ENCODE measurements at places on chromosomes 12 and 14. TPM values are rescaled to one million over a fixed set of nuclear protein-coding genes. Genes with fewer than 3 reads are reported as not detected.

DNA sequence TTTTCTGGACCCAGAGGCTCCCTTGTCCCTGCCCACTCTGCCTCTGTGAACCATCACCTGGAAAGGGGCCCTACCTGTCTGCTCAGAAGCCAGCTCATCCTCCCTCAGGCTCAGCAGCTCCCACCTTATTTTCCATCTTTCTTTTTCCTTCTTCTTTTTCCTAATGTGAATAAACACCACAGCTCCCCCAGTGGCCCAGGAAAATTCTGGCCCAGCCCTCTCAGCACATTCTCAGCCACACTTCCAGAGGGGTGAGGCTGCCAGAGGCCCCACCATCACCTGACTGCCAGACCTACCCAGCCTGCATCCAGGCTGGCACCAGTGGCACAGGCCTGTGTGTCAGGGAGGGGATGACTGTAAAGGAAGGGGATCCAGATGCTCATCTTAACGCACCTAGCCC is 23.0 kb downstream of the ZFHX2 start:
- DNase-seq = no peak

- no peak for DNase-seq
Measured at GRCh38 chr14:62031504-62031903, 269.3 kb downstream of the SNAPC1 start.

GRCh38 chr14:69335371-69335771 is 62.7 kb downstream of the ERH start:
- no peak for DNase-seq

DNA sequence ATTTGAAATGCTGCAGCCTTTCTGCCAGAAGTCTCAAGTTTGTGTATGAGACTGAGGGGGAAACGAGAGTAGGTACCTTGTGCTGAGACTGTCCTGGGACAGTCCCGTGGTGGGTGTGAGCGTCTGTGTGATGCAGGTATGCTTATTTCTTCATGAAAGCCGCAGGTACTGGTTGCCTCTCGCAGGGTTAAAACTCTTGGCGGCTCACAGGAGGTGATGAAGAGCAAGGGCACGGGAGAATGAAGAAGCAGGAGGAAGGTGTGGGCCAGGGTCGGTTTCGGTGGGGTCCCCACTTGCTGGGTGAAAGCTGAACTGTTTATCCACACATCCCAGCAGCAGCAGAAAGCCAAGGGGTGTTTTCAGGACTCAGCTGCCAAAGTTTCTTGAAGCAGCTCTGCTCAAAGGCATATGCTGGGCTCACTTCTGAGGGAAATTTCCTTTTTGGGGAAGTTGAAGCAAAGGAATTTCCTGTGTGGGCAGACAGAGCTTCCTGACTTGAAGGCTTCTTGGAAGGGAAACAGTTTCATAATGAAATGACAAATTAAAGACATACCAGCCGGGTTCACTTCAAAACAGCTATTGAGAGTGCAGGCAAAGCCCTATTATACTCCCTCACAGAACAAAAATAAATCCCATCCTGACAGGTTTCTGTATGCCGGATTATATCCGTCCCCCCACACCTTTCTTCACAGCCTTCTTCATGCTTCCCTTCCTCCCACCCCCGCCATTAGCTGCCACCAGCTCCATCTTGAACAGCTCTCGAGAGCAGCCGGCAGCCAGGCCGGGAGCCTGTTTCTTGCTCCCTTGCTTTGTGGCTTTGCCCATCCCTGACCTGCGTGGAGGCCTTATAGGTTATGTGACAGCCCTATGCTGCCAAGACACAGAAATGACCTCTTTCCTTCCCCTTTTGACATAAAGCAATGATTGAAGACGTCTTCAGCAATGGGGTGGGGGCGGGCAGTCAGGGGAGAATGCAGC is 116.6 kb downstream of the ETV6 start:
- DNase-seq = no peak

DNA sequence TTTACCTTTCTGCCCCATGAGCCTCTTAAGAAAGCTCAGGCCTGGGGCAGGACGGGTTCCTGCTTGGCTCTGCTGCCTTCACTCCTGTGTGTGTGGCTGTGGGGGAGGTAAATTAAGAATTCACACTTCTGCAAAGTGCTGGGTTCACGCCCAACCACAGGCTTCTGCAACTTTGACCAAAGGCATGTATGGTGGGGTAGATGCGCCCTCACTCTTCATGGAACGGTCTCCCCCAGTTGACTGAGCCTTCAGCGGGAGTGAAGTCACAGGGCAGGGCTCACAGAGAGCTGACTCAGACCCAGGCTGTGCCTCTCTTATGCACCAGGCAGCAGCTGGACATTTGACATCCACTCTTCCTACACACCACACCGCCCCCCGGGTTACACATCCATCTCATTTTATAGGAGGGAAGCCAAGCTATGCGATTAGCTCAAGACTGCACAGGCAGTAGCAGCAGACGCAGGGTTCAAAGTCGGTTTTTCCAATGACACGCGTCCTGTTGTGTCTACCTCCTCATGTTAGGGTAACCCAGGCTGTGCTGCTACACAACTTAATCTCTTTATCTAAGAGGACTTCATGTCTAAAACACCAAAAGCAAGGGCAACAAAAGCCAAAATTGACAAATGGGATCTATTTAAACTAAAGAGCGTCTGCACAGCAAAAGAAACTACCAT is 15.4 kb upstream of the BCL11B start:
- no peak for DNase-seq

GRCh38 chr14:94344389-94344788 is 21.3 kb upstream of the SERPINA6 start:
- no peak for DNase-seq

DNA sequence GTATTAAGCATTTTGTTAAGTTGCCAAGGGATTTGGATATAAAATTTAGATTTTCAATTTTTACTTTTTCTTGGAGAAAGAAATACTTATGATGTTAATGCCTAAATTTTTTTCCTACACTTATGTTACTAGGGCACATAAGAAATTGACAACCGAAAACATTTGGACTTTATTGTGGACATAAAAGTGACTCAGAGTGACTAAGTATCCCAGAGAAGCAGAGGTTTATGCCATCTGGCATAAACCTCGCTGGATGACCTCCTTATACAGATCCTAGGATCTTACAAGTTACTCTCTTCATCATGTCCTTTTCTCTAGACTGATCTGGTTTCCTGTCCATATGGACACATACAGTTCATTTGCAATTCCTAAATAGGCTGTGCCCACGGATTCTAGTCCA is 89.8 kb downstream of the RERG start:
- no peak for DNase-seq

GRCh38 chr14:95215094-95215725 is 57.9 kb upstream of the DICER1 start:
- no peak for DNase-seq

- no peak for DNase-seq
Measured at GRCh38 chr12:19792028-19792427, 352.7 kb downstream of the AEBP2 start.

DNA sequence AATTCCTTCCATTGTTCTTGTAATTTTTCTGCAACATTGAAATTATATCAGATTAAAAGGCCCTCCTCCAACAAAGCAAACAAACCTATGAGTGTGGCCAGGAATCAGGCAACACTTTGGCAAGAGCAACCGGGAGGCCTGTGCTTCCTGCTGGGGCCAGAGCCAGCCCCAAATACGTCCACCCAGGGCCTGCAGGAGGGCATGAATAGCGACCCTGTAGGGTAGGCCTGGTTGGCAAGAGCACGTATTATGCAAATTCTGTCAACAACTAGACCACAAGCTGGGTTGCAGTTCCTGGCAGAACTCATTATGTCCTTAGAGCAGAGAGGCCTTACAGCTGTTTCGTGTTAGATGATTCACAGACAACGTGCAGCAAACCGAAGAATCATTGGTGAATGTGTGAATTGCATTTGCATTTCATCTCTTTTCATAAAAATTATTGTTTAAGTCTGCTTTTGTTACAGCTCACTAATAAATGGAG is 26.9 kb upstream of the LGALS3 start:
- peak; percentile 95 for DNase-seq

DNA sequence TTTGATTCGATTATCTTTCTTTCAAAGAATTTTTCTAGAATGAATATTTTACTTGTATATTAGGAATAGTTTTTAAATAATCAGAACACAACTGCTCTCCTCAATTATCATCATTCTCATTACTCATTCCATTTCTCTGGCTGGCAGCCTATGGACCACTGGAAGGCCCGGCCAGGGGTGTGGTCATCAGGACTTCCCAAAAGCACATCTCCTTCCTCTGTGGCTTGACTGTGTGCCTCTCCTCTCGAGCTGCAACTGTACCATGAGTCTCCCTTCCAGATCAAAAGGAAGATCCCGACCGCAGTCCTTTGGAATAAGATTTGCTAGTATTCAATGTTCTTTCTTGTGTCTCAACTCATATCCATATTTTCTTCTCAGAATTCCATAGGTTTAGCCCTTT is 42.7 kb downstream of the DYRK2 start:
- DNase-seq = no peak

DNA sequence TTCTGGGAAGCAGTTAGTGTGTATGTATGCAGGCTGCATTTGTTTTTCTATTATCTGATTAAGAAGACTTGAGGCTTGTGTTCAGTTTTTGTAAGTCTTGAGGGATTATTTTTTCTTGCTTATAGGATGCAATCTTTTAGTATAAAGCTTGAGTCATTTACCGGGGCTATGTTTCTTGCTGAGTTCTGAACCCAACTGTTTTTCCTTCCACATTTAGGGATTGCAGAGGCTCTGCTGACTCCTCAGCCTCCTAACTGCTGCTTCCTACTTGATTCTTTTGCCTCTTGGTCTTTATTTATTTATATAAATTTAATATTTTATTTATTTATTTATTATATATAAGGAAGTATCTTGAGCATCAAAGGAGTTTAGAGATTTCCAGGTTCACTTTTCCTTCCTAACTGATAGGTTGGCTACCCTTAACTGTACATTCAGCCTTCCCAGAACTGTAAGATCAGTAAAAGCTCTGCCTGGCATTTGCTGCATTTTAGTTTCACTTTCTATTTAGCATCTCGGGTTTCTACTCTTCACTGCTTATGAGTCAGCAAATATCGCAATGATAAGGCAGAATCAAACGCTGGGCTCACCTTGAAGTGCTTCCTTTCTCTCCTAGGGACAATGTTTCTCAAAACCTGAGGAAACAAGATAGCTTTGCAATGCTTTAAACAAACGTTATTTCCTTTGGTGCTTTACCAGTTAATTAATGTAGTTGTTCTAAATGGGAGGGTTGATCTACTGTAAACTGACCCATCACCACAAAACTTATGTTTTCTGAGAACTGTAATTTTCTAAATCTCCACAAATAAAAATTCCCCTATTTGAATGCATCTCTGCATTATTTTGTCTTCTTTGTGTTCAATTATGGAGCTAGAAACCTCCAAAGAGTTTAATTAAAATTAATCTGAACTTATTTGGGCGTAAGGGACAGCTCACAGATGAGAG is 1183.7 kb upstream of the TMEM132C start:
- DNase-seq = peak; percentile 37

- no peak for DNase-seq
Measured at GRCh38 chr14:99422228-99423010, 58.2 kb downstream of the SETD3 start.

DNA sequence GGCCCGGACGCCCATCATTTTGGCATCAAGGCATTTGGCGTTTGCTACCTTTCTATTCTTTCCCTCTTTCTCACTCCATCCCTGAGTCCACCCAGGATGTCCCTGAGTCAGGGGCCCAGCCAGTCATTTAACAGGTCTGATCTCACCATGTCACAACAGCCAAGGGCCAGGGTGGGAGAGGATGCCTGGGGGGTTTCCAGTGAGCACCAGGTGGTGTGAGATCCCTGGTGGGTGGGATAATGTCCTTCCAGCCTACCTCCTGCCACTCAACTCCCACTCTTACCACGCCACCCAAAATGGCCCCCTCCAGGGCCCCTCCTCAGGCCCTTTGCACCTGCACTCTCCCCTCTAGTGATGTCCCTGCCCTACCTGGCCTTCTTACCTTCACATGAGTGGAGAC is 310.8 kb downstream of the BCL11B start:
- no peak for DNase-seq

DNA sequence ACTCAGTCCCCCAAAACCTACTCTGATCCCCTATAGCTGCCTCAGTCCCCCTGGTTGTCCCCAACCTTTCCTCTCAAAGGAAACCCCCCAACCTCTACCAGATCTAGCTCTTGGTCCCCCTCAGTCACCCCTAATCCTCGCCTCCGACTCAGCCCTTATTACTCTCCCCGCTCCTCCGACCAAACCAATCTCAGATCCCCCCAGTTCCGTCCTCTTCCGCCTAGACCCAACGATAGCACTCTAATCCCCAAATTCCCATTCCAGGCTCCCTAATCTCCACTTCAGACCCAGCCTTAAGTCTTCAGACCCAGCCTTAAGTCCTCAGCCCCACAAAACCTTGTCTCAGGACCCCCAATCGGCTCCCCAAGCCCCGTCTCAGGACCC is 612 bp downstream of the VPS37B start:
- DNase-seq = no peak

- DNase-seq = no peak
Measured at GRCh38 chr12:23001487-23001886, 376.5 kb downstream of the ETNK1 start.

DNA sequence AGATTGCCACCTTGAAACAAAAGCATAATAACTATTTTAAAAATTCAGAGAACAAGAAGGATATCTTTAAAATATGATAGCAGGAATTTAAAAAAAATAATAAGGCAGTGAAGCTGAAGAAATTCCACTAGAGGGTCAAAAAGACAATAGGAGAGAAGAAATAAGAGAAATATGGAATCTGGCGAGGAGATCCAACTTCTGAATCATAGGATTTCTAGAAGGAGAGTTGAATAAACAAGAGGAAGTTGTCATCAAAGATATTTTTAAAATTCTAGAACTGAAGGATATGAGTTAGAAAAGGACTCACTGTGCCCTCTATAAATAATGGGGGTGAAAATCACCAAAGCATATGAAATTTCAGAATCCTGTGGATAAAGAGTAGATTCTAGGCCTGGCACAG is 26.8 kb upstream of the TOMM20L start:
- DNase-seq = no peak

DNA sequence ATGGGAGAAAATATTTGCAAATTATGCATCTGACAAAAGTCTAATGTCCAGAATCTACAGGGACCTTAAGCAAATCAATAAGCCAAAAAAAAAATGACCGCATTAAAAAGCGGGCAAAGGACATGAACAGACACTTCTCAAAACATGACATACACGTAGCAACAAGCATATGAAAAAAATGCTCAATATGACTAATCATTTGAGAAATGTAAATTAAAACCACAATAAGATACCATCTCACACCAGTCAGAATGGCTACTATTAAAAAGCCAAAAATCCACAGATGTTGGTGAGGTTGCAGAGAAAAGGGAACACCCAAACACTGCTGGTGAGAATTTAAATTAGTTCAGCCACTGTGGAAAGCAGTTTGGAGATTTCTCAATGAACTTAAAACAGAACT is 16.1 kb downstream of the PAWR start:
- DNase-seq = no peak

The MYH6 gene
- polyA plus RNA-seq = not detected

The ABCD4 gene
- 8.4 TPM for polyA plus RNA-seq

The CLEC6A gene
- polyA plus RNA-seq = not detected

The CLEC1B gene
- not detected for polyA plus RNA-seq

The PLEKHG7 gene
- not detected for polyA plus RNA-seq

The GALNT4 gene
- polyA plus RNA-seq = 4.2 TPM

The PPP2R5E gene
- polyA plus RNA-seq = 4.8 TPM

The SETD3 gene
- 20.2 TPM for polyA plus RNA-seq

The MSI1 gene
- not detected for polyA plus RNA-seq

The OR10AD1 gene
- not detected for polyA plus RNA-seq

The RNU7-1 gene
- not detected for polyA plus RNA-seq

The KRT77 gene
- not detected for polyA plus RNA-seq

The PLEKHD1 gene
- 0.01 TPM for polyA plus RNA-seq
